ENCODE measurements at places on chromosomes 3 and 15.
A peak's percentile ranks its signal among the peaks of the same experiment; 100 is the strongest.

DNA sequence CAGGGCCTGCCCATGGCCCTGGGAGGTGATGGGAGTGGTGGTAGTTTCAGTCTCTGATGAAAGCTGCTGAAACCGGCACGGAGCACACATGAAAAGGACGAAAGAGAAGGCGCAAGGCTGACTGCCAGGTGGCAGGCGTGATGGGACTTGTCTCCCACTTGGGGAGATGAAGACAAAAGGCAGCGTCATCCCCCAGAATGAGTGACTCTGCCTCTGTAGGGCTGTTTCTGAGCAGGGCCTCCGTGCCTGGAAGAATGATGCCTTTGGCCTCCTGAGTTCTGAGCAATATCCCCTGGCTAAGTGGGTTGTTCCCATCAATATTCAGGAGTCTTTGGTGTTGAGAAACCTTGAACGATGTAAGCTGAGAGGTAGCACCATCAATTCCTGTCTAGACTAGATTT is 237.8 kb downstream of the OPA1 start:
- DNase-seq = no peak

GRCh38 chr15:68471541-68471940 is 39.6 kb upstream of the ITGA11 start:
- DNase-seq = no peak

- no peak for DNase-seq
Measured at GRCh38 chr3:80771085-80771484, 990.4 kb downstream of the GBE1 start.

DNA sequence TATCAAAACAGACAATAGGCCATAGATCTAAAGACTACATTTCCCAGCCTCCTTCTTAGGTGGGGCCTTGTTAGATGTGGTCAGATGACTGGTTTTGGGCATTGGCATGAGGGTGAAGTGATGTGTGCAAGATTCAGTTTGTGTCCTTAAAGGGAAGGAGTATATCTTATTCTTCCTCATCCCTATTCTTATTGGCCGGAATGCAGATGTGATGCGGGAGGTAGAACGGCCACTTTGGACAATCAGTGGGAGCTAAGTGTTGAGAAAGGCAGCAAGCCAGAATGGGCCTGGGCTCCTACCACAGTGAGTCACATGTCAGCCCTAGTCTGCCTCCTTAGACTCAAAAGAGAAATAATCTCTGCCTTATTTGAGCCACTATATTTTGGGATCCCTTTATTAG is 89.8 kb upstream of the MEX3B start:
- DNase-seq = no peak

DNA sequence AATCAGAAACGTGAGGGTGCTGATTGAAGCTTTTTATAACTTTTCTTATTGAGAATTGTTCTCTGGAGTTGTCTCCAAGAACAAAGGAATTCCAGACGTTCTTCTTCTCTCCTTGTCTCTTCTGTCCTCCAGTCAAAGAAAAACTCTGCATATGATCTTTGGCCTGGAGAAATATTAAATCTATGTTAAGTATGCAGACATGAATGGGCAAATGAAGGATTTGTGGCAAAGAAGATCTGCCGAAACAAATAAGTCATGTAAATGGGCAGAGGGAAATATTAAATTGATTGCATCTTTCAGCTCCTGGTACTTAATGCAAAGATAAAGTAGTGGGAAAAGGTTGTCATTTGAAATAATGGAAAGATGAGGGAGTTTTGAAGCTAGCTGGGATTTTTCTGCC is 74.9 kb downstream of the IGF1R start:
- DNase-seq = no peak

GRCh38 chr3:63998852-63999754 is 24.2 kb downstream of the PSMD6 start:
- no peak for DNase-seq

GRCh38 chr3:121995161-121996137 is 26.6 kb downstream of the ILDR1 start:
- DNase-seq = peak; percentile 79

- DNase-seq = no peak
Measured at GRCh38 chr3:160611141-160611540, 45.8 kb upstream of the KPNA4 start.
